Prostate gland (tissue), 2 donors: ENCODE measurements at places on chromosomes 4 and X. TPM values are rescaled to one million over a fixed set of nuclear protein-coding genes. Genes with fewer than 3 reads are reported as not detected.

The TCEAL7 gene
- total RNA-seq: 1.4 TPM

The ENPEP gene
- total RNA-seq: 1.3 TPM

The MAGEC1 gene
- 8.6 TPM for total RNA-seq

The CXCL3 gene
- 1.4 TPM for total RNA-seq

The MAOB gene
- total RNA-seq: 15.6 TPM

The MAGEB1 gene
- total RNA-seq: 51.1 TPM

The ING2 gene
- 34.6 TPM for total RNA-seq

The FMR1 gene
- 22.0 TPM for total RNA-seq

The TLR3 gene
- 5.2 TPM for total RNA-seq

The PDZD4 gene
- total RNA-seq: 16.8 TPM

The MFAP3L gene
- total RNA-seq: 32.2 TPM

The FHDC1 gene
- 11.0 TPM for total RNA-seq

The FAM149A gene
- 12.9 TPM for total RNA-seq

The COL4A6 gene
- total RNA-seq: 16.7 TPM

The NALF2 gene
- total RNA-seq: 2.1 TPM

The JCHAIN gene
- 0.62 TPM for total RNA-seq

The BEX5 gene
- total RNA-seq: 3.2 TPM

The CT47B1 gene
- total RNA-seq: not detected

The SHROOM3 gene
- 107 TPM for total RNA-seq

The STK26 gene
- 11.0 TPM for total RNA-seq

The CXCL6 gene
- total RNA-seq: 5.2 TPM

The C4orf36 gene
- not detected for total RNA-seq

The IQSEC2 gene
- 19.8 TPM for total RNA-seq

The FRAS1 gene
- total RNA-seq: 6.4 TPM

The ANXA10 gene
- not detected for total RNA-seq

The POLR2B gene
- 76.1 TPM for total RNA-seq

The CBR4 gene
- 15.6 TPM for total RNA-seq

The ZCCHC18 gene
- 0.14 TPM for total RNA-seq

The SSX7 gene
- total RNA-seq: not detected

The DCAF8L2 gene
- not detected for total RNA-seq

The STATH gene
- not detected for total RNA-seq

The GSX2 gene
- total RNA-seq: not detected

The GYG2 gene
- 5.2 TPM for total RNA-seq

The CT83 gene
- 5.6 TPM for total RNA-seq

The SLIT2 gene
- total RNA-seq: 11.0 TPM

The TGIF2LX gene
- not detected for total RNA-seq
